Activated CD8-positive, alpha-beta T cell treated with anti-CD3 and anti-CD28 coated beads for 36 hours (primary cell): ENCODE measurements at places on chromosomes 5 and 9. TPM values are rescaled to one million over a fixed set of nuclear protein-coding genes. Genes with fewer than 3 reads are reported as not detected.

LIX1 gene
- total RNA-seq = not detected

PCDHB7 gene
- not detected for total RNA-seq

NR2F1-AS1 gene
- not detected for total RNA-seq

RLN2 gene
- total RNA-seq = 4.0 TPM

LHX6 gene
- total RNA-seq = 0.07 TPM

ANKDD1B gene
- not detected for total RNA-seq

ITGA1 gene
- total RNA-seq = 6.0 TPM

DNA sequence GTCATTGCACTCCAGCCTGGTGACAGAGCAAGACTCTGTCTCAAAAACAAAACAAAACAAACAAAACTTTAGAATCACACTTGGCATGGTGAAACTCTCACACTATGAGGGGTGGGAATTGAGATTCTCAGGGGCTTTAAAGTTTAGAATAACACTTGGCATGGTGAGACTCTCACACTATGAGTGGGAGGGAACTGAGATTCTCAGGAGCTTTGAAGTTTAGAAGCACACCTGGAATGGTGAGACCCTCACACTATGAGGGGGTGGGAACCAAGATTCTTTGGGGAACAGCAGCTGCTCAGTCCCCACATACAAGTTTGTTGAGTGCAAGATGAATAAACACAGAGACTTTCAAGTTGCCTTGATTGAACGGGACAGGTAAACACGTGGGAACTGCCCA, 149.4 kb downstream of the HSD17B3 start:
- H3K36me3 ChIP-seq = no peaks in the 10 kb centered on the region
- no peak for DNase-seq
- H3K4me1 ChIP-seq = peaks cover 35% of the 10 kb centered on the region
- H3K27ac ChIP-seq = no peak overlapping the region
- H3K4me3 ChIP-seq = no peak overlapping the region

- no peak overlapping the region for H3K27ac ChIP-seq
- peaks cover 53% of the 10 kb centered on the region for H3K36me3 ChIP-seq
- no peak for DNase-seq
- peaks cover 21% of the 10 kb centered on the region for H3K4me1 ChIP-seq
Measured at GRCh38 chr5:179834120-179834519, 13.4 kb downstream of the SQSTM1 start.

- H3K27me3 ChIP-seq = no peaks in the 10 kb centered on the region
- H3K27ac ChIP-seq = peak overlapping the region; percentile 97
- peaks cover 64% of the 10 kb centered on the region for H3K4me1 ChIP-seq
- no peak for DNase-seq
Measured at GRCh38 chr5:119358530-119358900, 2.7 kb downstream of the TNFAIP8 start.

DNA sequence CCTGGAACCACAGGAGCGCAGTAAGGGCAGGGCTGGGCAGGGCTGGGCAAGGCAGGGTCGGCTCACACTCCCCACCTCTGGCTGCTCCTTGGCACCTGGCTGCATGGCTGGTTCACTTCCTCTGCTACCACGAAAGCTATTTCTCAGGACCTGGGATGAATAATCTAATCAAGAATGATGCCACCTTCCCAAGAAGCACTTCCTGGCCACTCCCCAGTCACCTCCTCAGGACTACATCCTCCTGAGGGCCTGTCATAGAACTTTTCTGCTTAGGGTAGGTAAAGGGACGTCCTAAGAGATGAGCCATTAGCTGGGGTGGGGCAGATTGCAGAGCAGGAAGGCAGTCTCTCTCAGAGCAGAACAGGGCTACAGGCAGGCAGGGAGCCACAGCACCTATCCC, 288.2 kb upstream of the MAP3K1 start:
- no peak overlapping the region for H3K4me3 ChIP-seq
- H3K27me3 ChIP-seq = no peaks in the 10 kb centered on the region
- H3K27ac ChIP-seq = no peak overlapping the region
- no peaks in the 10 kb centered on the region for H3K36me3 ChIP-seq

GRCh38 chr5:80757290-80757689, 102.5 kb upstream of the DHFR start:
- H3K36me3 ChIP-seq = peaks cover 46% of the 10 kb centered on the region
- no peaks in the 10 kb centered on the region for H3K27me3 ChIP-seq
- H3K4me3 ChIP-seq = no peak overlapping the region
- DNase-seq = peak; percentile 33
- H3K4me1 ChIP-seq = peaks cover 81% of the 10 kb centered on the region

DNA sequence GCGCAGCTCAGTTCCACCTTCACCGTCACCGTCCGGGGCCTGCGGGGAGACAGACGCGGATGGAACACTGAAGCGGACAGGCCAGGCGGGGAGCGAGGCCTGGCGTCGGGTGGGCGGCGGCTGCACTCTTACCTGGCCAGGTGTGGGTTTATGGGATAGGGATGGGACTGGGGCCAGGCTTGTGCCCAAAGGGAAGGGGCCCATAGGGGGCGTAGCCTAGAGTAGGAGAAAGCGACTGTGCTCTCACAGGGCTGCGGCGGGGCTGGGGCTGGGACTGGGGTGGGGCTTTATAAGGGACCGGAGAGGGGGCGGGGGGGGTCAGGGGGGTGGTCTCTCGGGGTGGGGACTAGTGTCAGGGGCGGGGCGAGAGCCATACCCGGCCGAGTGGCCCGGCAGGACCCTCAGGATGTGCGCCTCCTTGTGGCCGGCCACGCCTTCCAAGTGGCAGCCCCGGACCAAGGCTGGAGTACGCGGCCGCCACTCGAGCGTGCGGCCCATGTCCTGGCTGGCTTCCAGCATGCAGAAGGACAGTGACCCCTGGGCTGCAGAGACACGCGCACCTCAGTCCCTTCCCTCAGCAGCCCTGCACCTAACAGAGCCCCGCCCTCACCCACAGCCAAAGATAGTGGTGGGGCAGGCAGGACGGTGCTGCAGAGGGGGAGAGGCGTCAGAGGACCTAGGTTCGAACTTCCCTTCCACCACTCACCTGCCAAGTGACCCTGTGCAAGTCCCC, 22.8 kb downstream of the FPGS start:
- H3K27ac ChIP-seq = no peak overlapping the region
- H3K36me3 ChIP-seq = peaks cover 6% of the 10 kb centered on the region
- DNase-seq = peak; percentile 21
- no peaks in the 10 kb centered on the region for H3K27me3 ChIP-seq

GRCh38 chr5:59123595-59124561, 541.0 kb downstream of the RAB3C start:
- no peaks in the 10 kb centered on the region for H3K36me3 ChIP-seq
- no peak overlapping the region for H3K27ac ChIP-seq
- no peaks in the 10 kb centered on the region for H3K27me3 ChIP-seq
- no peak overlapping the region for H3K4me3 ChIP-seq
- H3K4me1 ChIP-seq = peaks cover 16% of the 10 kb centered on the region

DNA sequence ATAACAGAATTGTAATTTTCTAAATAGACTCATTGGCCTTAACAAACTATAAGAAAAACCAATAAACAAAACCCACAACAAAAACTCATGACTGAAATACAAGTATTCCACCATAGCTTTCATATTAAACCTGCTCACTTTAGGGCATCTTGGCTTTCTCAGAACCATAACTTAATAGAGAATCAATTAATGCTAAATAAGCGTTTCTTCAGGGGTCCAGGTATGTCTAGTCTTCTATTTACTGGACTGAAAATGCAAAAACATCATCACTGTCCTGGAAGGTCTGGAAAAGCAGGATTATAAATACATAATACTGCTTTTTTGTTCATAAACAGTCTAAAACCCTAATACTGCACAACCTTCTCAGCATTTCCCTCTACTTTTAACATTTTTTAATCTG, 6.2 kb upstream of the SMIM27 start:
- H3K27ac ChIP-seq = no peak overlapping the region
- no peak overlapping the region for H3K4me3 ChIP-seq
- no peaks in the 10 kb centered on the region for H3K27me3 ChIP-seq
- DNase-seq = no peak

- peak; percentile 81 for DNase-seq
- no peaks in the 10 kb centered on the region for H3K36me3 ChIP-seq
- no peak overlapping the region for H3K4me3 ChIP-seq
- no peaks in the 10 kb centered on the region for H3K27me3 ChIP-seq
Measured at GRCh38 chr9:136342181-136343120, 15.1 kb downstream of the GPSM1 start.

DNA sequence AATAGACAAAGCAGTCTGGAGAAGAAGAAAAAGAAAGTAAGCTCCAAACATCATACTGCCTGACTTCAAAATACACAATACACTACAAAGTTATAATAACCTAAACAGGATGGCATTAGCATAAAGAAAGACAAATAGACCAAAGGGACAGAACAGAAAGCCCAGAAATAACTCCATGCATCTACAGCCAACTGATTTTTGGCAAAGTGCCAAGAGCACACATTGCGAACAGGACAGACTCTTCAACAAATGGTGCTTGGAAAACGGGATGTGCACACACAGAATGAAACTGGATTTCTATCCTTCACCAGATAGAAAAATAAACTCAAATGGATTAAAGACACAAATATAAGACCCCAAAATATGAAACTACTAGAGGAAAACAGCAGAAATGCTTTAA, 66.6 kb upstream of the SPATA31E1 start:
- H3K27me3 ChIP-seq = peaks cover 14% of the 10 kb centered on the region
- H3K4me3 ChIP-seq = no peak overlapping the region
- H3K27ac ChIP-seq = no peak overlapping the region
- no peaks in the 10 kb centered on the region for H3K36me3 ChIP-seq

DNA sequence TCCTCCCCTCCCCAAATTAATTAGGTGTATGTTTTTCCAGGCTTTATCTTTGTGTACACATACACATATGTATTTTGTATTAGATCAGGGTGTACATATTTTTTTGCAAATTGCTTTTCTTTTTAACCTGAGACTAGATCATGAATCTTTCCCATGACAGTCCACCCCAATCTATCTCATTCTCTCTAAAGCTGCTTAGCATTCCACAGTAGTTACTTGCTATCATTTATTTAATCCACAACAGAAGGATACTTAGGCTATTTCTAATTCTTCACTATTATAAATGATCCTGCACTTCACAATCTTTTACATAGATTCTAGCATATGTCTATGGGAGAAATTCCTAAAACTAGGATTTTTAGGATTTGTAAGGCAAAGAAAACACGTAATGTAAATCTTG, 43.9 kb downstream of the SH3RF2 start:
- no peaks in the 10 kb centered on the region for H3K27me3 ChIP-seq
- no peak overlapping the region for H3K4me3 ChIP-seq
- H3K27ac ChIP-seq = no peak overlapping the region
- no peaks in the 10 kb centered on the region for H3K36me3 ChIP-seq
- no peaks in the 10 kb centered on the region for H3K4me1 ChIP-seq

GRCh38 chr9:84045481-84046097, 65.0 kb downstream of the RMI1 start:
- peaks cover 4% of the 10 kb centered on the region for H3K36me3 ChIP-seq
- no peak overlapping the region for H3K27ac ChIP-seq
- DNase-seq = no peak

- H3K27ac ChIP-seq = no peak overlapping the region
- peaks cover 10% of the 10 kb centered on the region for H3K36me3 ChIP-seq
- no peaks in the 10 kb centered on the region for H3K27me3 ChIP-seq
- H3K4me3 ChIP-seq = no peak overlapping the region
Measured at GRCh38 chr9:112764344-112764743, 13.8 kb downstream of the SNX30 start.

DNA sequence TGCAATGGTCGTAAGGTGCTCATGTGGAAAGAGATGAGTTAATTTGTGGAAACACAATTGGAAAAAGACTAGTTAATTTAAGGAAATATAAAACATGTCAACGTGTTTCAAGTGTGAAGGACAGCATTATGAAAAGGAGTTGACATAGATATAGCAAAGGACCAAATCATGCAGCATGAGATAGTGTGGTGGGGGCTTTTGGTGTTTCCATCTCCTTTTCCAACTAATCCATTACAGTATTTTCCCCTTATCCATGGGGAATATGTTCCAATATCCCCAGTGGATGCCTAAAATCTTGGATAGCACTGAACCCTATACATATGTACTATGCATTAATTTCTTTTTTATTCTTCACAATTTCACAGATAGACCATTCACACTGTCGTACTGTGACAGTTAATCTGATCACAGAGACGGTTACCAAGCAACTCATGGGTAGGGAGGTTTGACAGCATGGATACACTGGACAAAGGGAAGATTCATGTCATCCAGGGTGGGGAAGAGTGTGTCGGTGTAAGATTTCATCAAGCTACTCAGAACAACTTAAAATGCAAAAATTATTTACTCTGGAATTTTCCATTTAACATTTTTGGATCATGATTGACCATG, 238.6 kb downstream of the CDH12 start:
- H3K27me3 ChIP-seq = no peaks in the 10 kb centered on the region
- DNase-seq = no peak
- no peak overlapping the region for H3K27ac ChIP-seq
- no peak overlapping the region for H3K4me3 ChIP-seq

- H3K4me1 ChIP-seq = peaks cover 16% of the 10 kb centered on the region
- H3K27ac ChIP-seq = no peak overlapping the region
- DNase-seq = peak; percentile 6
- no peaks in the 10 kb centered on the region for H3K36me3 ChIP-seq
- H3K4me3 ChIP-seq = peak overlapping the region; percentile 48
Measured at GRCh38 chr5:124157320-124157719, 589.1 kb downstream of the ZNF608 start.

DNA sequence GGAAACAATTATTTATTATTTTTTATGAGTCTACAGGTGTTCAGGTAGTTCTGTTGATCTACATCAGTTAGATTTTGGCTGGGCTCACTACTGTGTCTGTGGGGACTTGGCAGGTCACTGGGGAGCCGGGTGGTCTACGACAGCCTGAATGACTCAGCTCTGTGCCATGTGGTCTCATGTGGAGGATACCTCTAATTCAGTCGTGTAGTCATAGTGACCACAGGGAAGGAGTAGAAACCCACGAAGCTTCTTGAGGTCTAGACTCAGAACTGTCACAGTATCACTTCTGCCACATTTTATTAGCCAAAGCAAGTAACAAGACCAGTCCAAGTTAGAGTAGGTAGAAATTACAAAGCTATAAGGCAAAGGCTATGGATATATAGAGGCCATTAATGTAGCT, 64.7 kb upstream of the GRAMD2B start:
- H3K36me3 ChIP-seq = no peaks in the 10 kb centered on the region
- H3K27ac ChIP-seq = no peak overlapping the region
- no peaks in the 10 kb centered on the region for H3K27me3 ChIP-seq

DNA sequence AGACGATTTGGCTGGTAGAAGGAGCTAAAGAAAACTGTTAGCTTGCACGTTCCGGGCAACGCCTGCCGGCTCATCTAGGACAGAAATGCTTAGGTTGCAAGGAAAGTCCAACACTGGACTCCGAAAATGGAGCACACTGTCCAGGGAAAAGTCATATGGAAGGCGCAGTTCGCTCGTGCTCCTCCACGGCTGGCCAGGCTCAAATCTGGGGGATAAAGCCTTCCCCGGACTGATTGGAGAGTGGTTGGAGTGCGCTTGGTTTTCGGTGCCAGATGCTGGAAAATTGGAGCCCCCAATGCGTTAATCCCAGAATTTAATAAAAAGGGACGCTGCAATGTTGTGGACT, 955 bp downstream of the CDH6 start:
- peaks cover 35% of the 10 kb centered on the region for H3K27me3 ChIP-seq
- no peak for DNase-seq
- no peak overlapping the region for H3K4me3 ChIP-seq
- H3K4me1 ChIP-seq = peaks cover 8% of the 10 kb centered on the region
- no peaks in the 10 kb centered on the region for H3K36me3 ChIP-seq
- H3K27ac ChIP-seq = no peak overlapping the region
